HTR-8/SVneo (cell line): ENCODE measurements at places on chromosomes 16 and 17.
A peak's percentile ranks its signal among the peaks of the same experiment; 100 is the strongest.

GRCh38 chr16:89902980-89903379 is 15.7 kb upstream of the MC1R start:
- no peak for DNase-seq

- peak; percentile 94 for DNase-seq
Measured at GRCh38 chr17:38579934-38580333, 25.8 kb downstream of the SRCIN1 start.

DNA sequence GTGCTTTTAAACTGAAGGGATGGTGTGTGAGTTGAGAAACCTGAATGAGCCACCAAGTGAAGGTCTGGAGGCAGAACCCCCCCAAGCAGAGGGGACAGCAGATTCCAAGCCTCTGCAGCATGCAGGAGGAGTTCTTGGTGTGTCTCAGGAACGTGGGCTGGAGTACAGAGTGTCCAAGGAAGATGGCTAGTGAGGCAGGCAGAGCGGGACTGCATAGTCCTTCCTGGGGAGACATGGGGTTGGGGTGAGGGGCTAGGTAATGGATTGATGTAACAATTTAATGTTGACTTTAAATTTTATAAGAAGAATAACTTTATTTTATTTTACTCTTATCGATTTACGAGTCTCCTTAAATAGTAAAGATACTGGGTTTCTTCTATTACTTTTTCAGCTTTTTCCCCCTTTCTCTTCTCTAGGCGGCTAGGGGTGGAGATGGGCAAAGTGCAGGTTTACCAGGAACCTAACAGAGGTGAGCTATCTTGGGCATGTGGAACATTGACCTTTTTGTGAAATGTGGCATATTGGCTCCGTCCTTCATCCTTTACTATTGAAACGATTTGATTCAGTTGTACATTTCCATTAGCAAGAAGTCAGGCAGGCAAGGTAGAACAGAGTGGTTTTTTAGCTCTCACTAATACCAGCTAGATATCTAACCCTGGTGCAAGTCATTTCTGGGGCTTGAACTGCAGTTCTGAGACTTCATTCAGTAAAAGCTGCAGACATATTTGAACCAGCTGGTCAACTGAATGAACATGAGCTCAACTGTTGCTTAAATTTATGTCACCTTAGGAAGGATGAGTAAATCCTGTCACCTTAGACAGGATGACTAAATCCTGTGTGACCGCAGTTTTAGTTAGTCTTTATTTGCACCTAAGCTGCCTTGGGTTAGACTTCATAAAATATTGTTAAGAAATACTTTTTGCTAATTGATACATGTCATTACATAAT is 9.2 kb downstream of the PRPSAP2 start:
- no peak for DNase-seq

- no peak for DNase-seq
Measured at GRCh38 chr17:77822302-77823030, 136.0 kb upstream of the TNRC6C start.

DNA sequence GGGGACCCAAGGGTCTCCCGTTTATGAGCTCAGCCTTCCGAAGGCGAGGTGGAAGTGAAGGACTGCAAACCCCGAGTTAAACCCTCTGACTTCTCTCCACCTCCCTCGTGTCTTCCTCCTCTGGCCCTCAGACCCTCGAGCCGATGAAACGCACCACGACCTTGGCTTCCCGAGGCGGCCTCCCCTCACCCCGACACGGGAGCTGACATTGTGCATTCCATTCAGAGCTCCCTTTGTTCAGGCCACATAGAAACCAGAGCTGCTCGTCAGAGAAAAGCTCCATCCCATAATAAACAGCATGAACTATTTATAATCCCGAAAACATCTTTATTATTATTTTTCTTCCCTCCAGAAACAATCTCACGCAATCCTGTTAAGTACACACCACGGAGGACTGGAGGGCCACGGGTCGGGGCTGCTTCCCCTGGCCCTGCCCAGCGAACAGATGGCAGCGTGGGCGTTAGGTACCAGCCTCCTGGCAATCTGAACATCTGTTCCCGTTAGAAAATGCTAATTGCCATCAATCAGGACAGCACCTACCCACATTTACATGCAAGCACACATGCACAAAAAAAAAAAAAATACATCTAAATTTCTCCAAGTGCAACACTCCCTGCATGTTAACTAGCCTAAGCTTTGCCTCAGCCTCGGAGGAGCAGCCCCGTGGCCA is 145.7 kb downstream of the RBFOX3 start:
- DNase-seq, result no peak

GRCh38 chr16:53482123-53482522 is 20.9 kb downstream of the AKTIP start:
- DNase-seq, result no peak

DNA sequence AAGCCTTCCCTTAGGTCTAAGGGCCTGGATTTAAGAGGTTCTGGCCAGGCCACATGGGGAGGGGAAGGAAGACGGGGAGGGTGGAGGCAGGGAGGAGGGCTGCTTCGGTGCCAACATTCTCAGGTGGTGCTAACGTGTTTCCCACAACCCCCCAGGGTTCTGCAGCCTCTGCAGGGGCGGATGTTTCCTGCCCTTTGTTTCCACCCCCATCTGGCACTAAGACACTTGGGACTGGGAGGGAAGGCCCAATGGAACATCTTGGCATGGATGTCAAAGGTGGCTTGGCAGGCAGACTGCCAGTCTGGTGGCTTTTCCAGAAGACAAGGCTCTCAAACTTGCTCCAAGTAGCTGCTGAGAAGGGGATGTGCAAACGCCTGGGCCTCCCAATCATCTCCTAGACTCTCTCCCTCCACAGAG is 12.7 kb downstream of the HIC1 start:
- DNase-seq, result no peak

GRCh38 chr17:27049104-27049784 is 244.7 kb upstream of the WSB1 start:
- DNase-seq, result no peak

- DNase-seq, result no peak
Measured at GRCh38 chr17:54899201-54899600, 1.5 kb upstream of the TOM1L1 start.

- no peak for DNase-seq
Measured at GRCh38 chr16:55948230-55948629, 73.1 kb upstream of the CES5A start.

GRCh38 chr17:78355045-78355641 is 4.7 kb downstream of the SOCS3 start:
- DNase-seq, result no peak

DNA sequence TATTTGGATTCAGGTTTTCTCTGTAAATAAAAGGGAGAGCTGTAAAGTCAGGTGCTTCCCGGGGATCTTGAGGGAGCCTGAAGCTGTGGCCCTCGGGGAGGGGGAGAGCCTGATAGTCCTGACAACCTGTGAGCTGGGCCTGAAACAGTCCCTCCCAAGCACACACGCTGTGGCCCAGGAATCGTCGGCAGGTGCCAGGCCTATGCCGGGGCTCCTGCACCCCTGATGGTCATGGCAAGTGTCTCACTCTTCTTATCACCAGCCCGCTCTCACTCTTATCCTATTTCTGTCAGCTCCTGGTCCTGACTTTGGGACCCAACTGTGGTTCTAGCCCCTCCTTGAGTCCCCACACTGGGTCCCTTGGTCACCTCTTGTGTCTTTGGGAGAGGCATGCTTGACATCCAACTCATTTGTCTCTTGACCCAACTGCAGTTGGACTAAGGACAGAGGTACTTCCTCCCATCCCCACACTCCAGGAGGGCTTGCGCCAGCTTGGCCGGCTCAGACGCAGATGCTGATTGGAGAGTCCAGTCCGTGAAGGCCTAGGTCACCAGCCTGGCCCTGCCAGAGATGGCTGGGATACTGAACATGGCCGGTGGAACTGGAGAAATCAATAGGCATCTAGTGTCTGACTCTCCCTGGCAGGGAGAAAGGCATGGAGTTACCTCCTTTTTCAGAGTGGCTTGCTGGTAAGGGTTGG is 170.5 kb upstream of the WSCD1 start:
- DNase-seq, result no peak

DNA sequence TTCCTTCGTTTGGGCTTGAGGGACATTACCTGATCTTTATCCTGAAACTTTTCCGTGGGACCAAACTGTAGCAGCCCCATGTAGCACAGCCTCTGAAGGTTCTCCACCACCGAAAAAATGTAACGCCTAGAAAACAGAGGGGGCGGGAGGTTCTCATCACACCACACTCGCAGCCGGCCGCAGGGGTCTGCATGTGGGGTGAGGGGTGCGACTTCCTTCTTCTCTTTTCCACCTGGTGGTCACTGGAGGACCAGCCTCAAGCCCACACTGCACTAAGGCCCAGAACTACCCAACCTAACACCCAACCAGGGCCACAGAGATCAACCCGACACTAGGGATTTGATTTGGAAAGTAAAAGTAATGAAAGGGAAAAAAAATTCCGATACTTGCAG is 57.1 kb downstream of the GTF3C1 start:
- no peak for DNase-seq

DNA sequence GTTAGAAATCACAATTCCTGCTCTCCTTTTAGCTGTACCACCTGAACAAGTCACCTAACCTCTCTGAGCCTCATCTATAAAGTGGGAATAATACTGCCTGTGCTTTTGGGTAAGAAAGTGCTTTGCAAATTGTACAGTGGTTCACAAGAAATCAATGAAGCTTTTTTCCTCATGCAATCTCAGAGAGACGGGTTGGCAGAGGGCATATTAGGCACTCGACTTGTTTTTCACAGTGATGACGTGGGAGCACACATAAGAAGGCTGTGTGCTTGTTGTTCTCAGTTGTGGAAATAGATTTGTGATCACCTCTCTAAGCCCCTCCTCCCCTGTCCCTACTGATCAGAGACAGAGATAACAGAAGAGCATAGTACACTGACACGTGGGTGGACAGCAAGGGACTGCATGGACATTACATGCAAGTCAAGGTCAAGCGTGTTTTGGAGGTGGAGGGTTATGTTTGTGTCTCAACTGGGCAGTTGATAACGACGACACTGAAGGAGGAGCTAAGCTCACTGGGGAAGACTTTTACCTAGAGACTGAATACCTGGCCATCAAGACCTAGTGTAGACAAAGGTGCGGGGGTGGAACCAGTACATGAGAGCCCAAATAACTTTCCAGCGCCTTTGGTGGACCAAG is 1.7 kb upstream of the GPT2 start:
- no peak for DNase-seq

DNA sequence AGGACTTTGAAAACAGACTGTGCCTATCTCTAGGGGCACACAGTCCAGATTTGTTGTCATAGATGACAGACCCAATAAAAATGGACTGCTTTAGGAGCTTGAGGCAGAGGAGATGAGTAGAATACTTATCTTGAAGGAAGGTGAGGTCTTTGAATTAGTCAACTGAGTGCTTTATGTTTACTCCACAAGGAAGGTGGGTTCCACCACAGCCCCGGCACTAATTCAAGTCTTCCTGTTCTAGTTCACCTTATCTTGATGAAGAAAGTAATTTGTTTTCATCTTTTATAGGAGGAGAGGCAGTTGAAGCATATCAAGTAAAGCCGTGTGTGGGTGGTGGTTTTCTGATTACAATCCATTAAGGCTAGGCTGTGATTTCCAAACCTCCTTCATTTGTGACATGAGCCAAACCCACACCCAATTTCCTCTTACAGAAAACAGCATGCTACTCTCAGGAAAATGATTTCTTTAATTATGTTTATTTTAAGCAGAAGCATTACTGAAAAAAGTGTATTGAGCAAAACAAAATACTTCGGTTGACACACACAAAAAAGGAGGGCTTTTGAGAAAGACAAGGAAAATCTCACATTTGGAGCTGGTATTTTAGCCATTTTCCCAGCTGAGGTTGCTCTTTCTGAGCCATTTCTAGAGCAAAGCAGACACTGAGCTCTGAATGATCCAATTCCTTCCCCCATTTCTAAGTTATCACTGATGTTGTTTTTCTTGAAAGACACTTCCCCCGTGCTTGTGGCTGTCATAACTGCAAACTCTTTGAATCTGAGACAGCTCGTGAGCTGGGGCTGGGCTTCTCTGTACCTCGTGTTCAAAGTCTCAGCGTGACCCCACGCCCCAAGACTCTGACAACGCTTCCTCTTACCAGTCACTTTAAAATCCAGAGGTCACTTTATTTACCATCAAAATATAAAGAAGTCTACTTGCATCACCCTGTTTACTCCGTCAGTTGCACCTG is 35.4 kb downstream of the CDRT15 start:
- no peak for DNase-seq

- no peak for DNase-seq
Measured at GRCh38 chr17:72382971-72383722, 262.3 kb downstream of the SOX9 start.

DNA sequence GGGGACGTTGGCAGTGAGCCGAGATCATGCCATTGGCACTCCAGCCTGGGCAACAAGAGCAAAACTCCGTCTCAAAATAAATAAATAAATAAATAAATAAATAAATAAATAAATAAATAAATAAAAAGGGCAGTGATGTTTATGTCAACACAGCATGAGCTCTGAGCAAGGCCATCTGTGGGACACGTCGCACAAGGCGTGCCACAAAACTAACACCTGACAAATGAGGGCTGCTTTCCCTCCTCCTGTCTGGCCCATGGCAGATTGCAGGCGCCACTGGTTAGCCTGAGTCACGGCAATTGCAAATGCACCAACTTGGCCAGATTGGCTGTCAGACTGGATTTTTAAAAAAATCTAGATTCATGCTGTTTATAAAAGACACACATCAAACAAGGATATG is 25.9 kb upstream of the SPNS3 start:
- DNase-seq, result no peak

- no peak for DNase-seq
Measured at GRCh38 chr17:65809366-65809765, 247.9 kb upstream of the AXIN2 start.

GRCh38 chr17:67833946-67834631 is 8.8 kb downstream of the BPTF start:
- no peak for DNase-seq

GRCh38 chr17:18121144-18121910 is 12.8 kb downstream of the MYO15A start:
- DNase-seq, result no peak

DNA sequence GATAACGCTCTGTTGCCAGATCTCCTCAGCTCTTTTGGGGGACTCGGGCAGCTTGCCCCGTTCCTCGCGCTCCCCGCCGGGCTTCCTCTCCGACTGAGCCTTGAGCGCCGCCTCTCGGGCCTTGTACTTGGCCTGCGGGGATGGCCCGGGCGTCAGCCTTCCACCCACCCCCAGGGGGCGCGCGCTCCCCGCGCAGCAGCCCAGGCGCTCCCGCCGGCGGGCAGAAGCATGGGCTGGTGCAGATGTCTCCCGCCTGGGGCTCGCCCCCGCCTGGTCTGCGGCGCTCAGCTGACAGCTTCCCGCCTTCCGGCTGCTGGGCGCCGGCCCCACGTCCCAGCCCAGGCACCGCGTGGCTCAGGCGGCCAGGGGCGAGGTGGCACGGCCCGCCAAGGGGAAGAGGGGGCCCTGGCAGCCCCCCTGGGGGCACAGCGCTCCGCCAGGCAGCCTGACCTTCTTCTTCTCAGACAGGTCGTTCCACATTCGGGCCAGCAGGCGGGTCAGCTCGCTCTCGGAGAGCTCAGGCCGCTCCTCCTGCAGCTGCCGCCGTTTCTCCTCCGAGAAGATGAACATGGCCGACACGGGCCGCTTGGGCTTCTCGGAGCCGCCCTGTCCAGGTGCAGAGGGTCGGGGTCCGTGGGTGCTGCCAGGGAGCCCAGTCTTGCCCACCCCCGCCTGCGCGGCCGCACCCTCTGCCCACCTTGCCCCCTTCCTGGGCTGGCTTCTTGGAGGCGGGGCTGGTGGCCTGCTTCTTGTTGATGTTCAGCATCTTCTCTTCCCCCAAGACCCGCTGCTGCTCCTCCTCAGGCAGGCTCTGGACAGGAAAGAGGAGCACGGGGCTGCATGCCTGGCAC is 8.9 kb downstream of the UBTF start:
- peak; percentile 56 for DNase-seq

GRCh38 chr16:85286951-85287814 is 174.9 kb upstream of the CIBAR2 start:
- DNase-seq, result no peak
